ENCODE measurements at places on chromosomes 4 and X.

DNA sequence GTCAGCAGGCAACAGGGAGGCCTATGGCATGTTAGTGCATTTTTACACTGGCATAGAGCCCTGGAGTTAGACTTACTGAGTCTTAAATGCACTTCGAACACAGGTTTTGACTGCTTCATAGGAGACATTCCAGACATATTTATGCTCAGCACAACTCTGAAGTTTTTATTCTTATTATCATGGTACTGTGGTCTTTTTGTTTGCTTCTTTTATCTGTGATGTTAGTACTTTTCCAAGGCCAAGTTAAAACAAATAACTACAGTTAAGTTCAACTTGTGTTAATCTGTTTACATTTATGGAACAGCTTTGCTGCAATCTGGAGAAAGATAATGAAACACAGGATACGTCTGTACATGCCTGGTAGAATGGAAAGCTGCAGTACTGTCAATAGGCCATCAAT lies 76.5 kb downstream of the COL4A5 start:
- no peak for DNase-seq

DNA sequence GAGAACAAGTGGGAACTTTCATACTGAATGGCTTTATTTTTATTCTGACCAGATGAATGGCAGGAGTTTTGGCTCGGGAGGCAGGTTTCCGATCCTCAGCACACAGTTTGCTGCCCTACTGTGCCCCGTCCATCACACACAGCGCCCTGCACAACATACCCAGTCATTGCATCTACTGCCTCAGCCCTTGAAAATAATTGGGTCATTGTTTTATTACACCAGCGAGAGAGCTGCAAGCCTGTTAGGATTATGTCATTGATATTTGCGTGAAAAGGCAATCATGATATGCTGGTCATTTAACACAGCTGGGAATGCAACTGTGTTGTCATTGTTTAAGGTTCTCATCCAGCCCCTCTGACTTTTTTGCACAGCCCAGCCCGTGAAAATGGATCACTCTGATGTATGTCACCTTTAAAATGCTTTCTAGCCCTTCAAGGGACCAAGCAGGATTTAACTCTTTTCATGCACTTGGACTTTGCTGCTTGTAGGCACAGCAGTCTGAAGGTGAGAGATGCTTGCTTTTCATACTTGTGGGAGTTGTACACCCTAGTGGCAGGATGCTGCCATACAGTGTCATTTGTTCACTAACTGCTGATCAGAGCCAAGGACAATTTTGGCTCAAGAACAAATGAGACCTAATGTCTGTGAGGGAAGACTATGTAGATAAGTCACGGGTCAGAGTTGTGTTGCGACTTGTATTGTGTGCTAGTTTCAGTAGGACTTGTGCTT lies 62.3 kb downstream of the RTL9 start:
- no peak for DNase-seq

- no peak for DNase-seq
These were observed 95.4 kb downstream of the KDR start for GRCh38 chr4:55029821-55030503.

DNA sequence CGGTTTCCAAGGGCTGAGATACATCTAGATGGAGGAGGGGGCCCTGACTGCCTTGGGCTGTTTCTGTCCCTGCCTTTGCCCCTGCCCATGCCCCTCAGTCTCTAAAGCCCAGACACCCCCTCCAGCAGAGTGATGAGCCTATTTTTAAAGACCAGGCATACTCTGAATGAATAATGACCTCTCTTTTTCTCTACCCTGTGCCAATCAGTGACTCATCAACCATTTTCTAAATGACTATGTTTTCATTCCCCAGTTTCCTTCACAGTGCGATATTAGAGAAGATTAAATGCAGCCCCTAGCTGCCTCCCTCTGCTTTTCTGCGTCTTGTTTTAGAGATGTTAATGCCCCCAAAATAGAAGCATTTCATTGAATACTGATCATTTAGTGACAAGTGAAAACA lies 15.5 kb upstream of the NHS start:
- DNase-seq: no peak

DNA sequence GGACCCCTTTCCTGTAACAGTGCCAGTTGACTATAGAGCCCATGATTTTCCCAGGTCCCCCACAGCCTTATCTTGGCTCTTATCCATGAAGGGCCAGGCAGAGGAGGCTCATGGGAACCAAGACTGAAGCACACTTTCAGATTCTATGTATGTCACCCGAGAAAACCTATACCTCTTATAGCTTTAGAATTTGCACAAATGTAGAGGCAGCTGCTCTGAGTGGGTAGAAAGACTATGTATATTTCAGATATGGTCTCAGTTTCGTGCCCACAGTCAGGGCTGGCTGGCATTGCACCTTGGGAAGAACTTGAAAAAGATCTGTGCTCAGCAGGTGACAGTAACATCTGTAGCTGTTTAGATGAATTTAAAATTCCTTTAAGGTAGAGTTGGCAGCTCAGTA lies 8.3 kb upstream of the LNX1 start:
- no peak for DNase-seq

GRCh38 chr4:85474356-85474755 lies 594 bp upstream of the ARHGAP24 start:
- DNase-seq: no peak

DNA sequence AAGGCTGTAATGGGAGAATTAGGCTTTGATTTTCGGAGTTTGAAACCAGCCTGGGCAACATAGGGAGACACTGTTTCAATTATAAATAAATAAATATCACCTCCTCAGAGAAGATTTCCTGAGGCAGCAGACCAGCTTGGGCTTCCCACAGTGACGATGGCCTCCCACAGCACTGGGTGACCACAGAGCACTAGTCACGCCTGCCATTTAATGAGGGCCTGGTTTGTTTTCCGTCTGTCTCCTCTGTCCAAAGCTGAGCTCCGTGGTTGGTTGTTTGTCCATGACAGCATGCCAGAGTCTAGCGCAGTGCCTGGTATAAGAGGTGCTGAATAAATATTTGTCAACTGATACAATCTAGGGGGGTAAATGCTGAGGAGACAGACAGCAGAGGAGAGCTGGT lies 10.4 kb upstream of the PDGFRA start:
- no peak for DNase-seq

DNA sequence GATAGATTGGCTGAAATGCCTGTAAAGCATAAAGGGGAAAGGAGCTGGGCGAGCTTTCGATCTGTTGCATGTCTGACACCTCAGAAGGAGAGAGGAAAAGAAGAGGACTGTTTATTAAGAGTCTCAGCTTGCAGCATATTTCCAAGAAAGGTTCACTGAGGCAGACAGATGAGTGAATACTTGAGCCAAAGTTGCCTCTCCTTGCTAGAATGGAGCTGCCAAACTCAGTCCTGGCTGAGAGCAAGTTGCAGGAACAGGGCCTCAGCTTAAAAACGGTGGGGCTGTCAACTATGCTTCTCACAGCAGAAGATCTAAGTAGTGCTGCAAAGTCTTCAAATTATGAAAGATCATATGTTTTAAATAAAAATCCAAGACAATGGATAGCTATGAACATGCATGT lies 707.5 kb downstream of the PCDH7 start:
- DNase-seq: no peak

- no peak for DNase-seq
These were observed 61.6 kb upstream of the PDGFRA start for GRCh38 chr4:54167508-54167907.

DNA sequence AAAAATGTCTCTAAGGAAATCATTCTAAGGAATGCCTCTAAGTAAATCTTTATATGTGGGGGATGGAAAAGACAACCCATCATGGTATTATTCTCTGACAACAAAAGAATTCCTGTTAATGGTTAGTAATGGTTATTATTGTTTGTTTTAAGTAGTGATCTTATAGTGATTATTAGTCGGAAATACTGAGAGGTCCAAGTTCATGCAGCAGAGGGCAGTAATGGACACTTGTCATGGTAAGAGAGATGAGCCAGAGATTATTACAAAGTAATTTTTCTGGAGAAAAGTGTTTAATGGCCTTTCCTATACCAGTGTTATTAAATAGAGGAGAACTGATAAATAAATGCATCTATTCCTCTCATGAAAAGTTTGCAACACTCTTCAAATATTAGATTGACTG lies 8.1 kb upstream of the DKK2 start:
- no peak for DNase-seq

DNA sequence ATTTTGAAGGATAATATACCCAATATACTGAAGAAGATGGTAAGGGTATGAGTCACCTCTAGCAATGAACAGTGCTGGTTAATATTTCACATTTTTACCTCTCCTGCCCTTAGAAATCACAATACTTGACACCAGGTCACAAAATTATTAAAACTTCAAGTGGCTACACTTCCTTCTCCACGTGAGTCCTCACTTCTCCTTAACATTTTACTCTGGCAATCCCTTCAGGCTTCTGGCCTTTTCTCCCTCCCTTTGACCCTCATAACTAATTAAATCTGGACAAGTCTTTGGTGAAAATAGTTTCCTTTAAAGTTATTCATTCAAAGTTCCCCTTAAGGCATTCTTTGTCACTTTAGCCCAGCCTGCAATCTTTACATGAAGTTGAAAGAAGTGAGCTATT lies 190.4 kb downstream of the UNC5C start:
- DNase-seq: no peak

- DNase-seq: peak; percentile 58
These were observed 11.8 kb upstream of the ZCCHC13 start for GRCh38 chrX:74291964-74292807.

DNA sequence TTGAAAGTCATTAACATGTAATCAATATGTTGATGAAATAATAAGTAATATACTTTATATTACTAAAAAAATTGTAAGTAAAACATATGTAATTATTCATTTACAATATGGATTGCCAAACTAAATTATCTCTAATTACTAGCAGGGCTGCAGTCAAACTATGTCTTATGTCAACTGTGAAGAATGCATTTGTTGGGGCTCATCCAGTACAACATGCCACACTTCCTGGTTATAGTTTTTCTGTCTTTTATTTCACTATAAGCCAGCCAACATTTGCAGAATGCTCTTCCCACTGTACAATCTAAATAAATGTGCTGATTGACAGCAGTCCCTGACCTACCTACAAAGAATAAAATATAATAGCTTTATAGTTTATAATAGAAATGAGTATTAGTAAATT lies 975.4 kb upstream of the NDST4 start:
- DNase-seq: no peak

GRCh38 chr4:123877551-123877950 lies 481.0 kb downstream of the SPRY1 start:
- DNase-seq: no peak
